ENCODE measurements at places on chromosomes 12 and 14. TPM values are rescaled to one million over a fixed set of nuclear protein-coding genes. Genes with fewer than 3 reads are reported as not detected.
A peak's percentile ranks its signal among the peaks of the same experiment; 100 is the strongest.

GRCh38 chr12:52087961-52088820 is 8.7 kb downstream of the SMIM41 start:
- DNase-seq, result no peak

DNA sequence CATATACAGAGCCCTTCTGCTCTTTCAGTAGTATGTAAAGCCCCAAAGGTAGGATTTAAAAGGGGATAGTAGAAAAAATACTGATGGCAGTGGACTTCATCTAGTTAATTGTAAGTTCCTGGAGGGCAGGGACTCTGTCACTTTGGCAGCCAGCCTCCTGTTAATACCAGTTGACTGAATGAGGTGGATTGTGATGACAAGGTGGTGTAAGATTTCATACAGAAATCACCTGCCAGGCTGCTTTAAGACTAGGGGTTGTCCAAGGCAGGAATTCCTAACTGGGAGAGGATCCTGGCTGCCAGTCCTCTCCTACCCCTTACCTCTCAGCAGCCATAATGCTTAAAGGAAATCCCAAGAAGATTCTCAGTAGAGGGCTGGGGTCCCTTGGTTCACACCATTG is 7.3 kb downstream of the DYRK2 start:
- no peak for DNase-seq

DNA sequence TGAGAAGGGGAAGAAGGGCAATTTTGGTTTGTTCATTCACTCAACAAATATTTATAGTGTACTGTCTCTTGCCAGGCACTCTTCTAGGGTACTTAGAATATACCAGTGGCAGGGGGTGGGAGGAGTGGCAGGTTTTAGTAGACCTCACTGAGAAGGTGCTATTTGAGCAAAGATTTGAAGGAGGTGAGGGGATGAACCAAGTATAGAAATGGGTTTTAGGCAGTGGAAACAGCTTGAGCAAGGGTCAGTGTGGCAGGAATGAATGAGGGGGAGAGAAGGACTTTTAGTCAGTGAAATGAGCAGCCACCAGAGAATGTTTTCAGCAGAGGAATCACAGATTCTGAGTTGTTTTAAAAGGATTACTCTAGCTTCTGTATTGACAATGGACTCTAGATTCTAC is 2.3 kb downstream of the PRIM1 start:
- DNase-seq, result no peak

- peak; percentile 66 for DNase-seq
These were observed 75.1 kb upstream of the ST8SIA1 start for GRCh38 chr12:22409377-22410164.

- DNase-seq, result no peak
These were observed 55.2 kb downstream of the TGFB3 start for GRCh38 chr14:75926431-75927115.

DNA sequence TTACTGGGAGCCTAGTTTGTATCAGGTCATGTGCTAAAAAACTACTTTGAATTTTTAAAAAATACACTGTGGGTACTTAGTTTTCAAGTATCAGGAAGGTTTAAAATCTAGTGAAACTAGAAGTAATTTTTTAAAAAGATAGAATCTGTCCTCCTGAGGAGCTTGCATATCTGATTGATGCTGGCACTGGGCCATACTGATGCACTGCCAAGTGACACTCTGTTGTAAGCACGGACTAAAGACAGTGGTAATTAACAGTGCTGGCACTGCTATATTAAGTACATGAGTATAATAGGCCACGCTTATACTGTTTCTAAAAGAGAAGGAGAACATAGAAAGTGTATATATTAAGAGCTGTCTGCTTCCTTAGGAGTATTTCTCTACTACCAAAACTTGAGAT is 10.0 kb upstream of the TBC1D30 start:
- DNase-seq, result no peak

DNA sequence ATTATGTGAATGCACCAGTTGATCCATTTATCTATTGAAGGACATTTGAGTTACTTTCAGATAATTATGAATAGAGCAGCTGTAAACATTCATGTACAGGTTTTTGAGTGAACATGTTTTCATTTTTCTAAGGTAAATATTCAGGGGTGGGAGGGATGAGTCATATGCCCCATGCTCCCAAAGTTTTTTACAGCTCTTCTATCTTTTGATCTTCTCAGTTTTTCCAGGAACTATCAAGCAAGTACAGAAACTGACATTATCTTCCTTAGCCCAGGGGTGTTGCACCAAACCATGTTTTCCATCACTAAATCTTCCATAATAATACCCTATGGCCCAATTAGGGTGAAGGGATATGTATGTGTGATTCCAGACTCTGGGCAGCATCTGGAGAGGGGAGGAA is 384.5 kb downstream of the EMP1 start:
- DNase-seq, result no peak

DNA sequence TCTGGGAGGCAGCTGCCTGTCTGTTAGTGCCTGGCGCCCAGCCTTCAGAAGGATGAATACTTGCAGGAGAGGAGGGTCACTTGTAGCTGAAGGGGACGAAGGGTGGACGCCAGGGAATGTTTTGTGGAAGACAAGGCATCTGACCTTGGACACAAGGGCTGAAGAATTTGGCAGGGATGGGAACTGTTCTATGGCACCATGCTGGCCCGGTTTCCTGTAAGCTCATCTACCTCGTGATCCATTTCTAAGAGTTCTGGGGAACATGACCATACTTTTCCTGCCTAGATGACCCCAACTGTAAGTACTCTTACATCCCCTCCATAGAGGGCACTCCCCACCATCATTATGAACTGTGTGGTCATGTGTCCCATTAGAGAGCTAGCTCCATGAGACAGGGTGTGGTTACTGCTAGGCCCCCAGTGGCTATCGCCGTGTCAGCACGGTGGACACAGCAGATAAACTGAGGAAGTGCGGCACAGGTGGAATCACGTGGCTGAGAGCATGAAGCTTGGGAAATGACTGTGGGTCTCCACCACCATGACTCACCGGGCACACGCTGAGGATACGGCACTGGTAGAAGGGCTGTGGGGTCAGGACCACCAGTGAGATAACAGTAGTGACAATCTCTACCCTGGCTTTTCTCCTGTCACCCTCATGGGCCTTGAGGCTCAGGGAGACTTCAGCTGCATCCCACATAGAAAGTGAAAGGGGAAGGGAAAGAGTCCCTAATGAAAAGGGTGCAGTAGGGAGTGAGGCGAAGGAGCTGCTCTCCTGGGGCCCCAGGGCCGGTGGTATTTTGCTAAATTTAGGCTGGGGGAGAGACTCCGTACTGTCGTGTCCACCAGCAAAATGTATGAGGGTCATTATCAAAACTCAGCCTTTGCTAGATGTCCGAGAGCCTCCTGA is 252.6 kb downstream of the FOXN3 start:
- DNase-seq, result no peak

DNA sequence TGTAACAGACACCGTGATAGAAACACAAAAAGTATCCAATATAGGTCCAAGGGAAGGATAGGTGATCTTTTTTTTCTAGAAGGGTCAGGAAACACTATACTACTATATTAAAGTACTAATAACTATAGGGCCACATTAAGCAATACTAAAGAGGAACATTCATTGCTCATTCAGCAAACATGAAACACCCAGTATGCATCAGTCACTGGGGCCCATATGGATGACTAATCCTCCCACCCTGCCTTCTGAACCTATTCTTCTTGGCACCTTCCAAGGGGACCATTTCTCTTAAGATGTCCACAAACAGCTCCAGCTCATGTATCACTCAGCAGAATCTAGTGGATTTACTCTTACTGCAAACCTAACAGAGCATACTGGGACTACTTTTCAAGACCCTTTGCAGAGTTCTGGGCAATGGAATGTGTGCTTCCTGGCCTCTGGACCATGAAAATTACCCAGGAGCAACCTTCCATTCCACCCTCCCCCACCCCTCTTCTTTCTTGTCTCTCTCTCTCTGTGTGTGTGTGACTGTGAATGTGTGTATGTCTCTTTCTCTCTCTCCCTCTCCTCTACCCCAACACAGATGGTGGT is 187.9 kb downstream of the EPS8 start:
- no peak for DNase-seq

DNA sequence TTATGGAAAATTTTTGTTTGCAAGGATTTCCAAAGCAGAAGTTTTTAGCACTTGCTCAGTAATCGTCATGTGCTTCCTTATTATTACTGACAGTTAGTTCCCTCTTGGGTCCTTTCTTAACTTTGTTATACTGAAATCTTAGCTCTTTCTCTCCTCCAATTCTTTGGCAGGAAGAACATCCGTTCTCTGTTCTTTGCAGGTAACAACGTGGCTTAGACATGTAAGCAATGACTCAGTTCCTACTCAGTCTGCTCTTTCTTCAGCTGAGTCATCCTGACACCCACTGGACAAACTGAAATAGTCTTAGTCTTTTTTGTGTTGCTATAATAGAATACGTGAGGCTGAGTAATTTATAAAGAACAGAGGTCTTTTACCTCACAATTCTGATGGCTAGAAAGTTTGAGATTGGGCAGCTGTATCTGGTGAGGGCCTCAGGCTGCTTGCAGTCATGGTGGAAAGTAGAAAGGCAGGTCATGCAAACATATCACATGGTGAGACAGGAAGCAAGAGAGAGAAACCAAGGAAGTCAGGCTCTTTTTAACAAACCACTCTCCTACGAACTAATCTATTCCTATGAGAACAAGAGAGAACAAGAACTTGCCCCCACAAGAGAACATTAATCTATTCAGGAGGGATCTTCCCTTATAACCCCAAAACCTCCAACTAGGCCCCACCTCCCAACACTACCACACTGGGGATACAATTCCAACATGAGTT is 49.2 kb downstream of the TESPA1 start:
- DNase-seq, result peak; percentile 71

DNA sequence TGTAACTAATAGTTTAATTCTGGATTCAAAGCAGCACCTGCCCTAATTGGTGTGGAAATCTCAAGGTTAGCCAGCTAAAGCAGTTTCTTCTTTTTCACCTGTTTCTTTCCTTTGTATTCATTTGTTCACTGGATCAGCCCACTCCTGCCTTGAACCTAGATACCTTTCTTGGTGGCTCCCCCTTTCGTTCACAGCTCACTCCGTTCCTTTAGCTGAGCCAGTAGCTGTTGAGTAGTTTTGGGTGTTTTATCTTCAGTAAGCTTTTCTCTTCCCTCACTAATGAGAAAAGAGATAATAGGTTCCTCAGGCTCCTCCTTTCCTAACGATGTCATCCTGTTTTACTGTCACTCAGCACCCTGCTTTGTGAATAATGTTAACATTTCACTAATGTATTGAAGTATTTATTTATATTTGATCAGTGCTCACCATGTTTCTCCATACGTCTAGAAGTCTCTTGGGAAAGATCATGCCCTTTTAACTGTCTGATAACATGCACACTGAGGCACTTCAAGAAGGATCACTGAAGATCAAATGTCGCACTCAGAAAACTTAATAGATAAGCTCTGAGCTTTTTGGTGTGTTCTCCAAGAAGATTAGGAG is 121.1 kb downstream of the TGFB3 start:
- DNase-seq, result no peak

GRCh38 chr14:92914087-92914656 is 8.8 kb upstream of the CHGA start:
- peak; percentile 71 for DNase-seq

- DNase-seq, result no peak
These were observed 78.4 kb upstream of the RAP1B start for GRCh38 chr12:68532204-68532886.

- DNase-seq, result no peak
These were observed 19.2 kb upstream of the CORO1C start for GRCh38 chr12:108750526-108750925.

- no peak for DNase-seq
These were observed 11.1 kb upstream of the LGALS3 start for GRCh38 chr14:55117803-55118441.

GRCh38 chr14:70052990-70053389 is 135.8 kb downstream of the SLC8A3 start:
- DNase-seq, result peak; percentile 49

GRCh38 chr12:50271724-50272247 is 11.5 kb downstream of the LIMA1 start:
- no peak for DNase-seq

DNA sequence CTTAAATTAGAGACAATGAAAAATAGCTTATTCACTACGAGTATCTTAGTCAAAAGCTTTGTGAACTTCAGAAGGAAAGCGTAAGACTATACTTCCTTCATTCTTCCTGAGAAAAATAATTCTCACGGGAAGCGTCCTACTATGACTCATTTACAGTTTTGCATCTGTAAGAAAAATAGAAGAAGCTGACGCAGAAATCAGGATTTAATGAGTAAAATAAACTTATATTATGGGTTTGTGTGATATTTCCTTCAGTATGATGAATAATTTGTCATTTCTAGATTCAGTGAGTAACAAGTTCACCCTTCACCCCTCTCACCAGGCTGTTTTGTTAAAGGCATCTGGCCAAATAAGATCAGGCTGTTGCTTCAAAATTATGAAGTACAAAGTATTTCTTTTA is 17.8 kb upstream of the PDE3A start:
- no peak for DNase-seq

- no peak for DNase-seq
These were observed 39.4 kb downstream of the STAB2 start for GRCh38 chr12:103626498-103626897.

DNA sequence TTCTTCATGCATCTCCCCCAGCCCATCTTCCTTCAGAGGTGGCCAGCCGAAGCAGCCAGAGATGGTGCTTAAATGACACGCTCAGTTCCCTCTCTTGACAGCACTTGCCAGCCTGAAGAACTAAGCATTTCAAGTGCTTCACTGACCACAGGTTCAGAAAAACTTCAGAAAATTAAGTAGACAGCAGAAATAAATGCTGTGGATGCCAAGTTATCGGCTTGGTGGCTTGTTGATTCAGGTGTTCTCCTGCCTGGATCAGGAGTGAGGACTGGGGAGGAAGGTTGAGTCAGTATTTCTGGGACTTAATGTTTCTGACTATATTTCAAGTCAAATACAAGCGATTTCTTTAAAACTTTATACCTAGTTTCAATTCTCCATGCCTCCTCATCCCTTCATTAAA is 58.2 kb downstream of the CRACR2A start:
- no peak for DNase-seq

DNA sequence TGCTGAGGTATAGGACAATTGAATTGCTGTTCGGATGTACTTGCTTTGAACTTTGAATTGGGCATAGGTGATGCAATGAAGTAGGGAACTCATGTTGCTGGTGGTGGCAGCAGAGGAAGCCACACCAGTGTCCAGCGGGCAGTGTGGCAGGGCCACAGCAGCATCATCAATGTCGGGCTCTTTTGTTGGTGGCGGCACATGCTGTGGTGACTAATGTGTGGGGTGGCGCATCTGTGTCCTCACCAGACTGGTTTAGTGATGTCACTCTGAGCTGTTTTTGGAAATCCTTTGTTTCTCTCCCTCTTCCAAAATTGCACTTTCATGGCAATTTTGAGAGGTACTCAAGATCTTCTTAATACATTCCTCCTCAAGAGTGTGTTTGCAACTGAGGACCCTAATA is 187.6 kb downstream of the ETNK1 start:
- DNase-seq, result no peak

The LIMA1 gene
- total RNA-seq, result 44.2 TPM

The LRRC9 gene
- not detected for total RNA-seq

The AQP6 gene
- total RNA-seq, result not detected

The SOAT2 gene
- 6.7 TPM for total RNA-seq

The USP44 gene
- 15.2 TPM for total RNA-seq

The P2RX7 gene
- total RNA-seq, result 4.7 TPM

The C14orf39 gene
- total RNA-seq, result not detected

Measured in activated CD8-positive, alpha-beta T cell treated with anti-CD3 and anti-CD28 coated beads for 36 hours (primary cell).